ENCODE measurements at places on chromosomes 4 and X.

GRCh38 chr4:153788413-153789276 is at the start of gene SFRP2:
Gene SFRP2, minus strand, starts transcription at chr4:153789083. Its CDS starts 248 bp downstream, at chr4:153788835.
- no peak for DNase-seq

GRCh38 chr4:4613641-4614286 is 71.9 kb upstream of the STX18 start:
- no peak for DNase-seq

DNA sequence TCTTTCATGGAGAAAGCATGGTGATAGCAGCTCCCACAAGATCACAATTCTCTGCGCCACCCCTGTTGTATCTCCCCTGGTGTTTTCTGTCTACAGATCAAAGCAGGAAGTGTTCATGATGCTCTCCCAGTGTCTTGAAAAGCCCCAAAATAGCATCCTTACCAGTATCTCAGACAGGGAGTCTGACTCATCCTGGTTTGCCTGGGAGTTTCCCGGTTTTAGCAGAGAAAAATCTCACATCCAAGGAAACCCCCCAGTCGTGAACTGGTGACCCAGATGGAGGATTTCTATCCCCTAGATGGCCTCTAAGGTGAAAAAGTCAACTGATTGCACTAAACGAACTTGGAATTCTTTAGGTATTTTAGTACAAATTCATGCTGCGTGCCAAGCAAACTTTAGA is 64.3 kb upstream of the NR0B1 start:
- no peak for DNase-seq

DNA sequence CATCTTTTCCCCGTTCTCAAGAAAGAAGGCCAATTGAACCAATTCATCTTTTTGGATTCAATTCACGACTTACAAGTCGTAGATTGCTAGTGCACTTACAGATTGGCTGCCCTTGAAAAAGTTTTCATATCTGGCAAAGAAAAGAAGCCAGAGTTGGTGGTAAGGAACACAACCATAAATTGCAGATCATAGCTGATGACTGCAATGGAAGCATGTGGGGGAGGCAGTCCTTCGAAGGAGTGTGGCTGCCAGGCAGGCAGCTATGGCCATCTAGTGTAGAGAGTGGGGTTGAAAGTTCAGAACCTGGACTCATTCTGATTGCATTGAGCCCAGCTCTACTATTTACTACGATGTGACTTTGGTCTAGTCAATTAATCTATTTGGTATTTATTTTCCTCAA is 4.5 kb downstream of the GPM6A start:
- no peak for DNase-seq

- DNase-seq, result no peak
Observed at GRCh38 chr4:137531168-137531985, 917 bp downstream of the PCDH18 start.

- DNase-seq, result no peak
Observed at GRCh38 chr4:153064571-153064970, 128.4 kb downstream of the FHDC1 start.

DNA sequence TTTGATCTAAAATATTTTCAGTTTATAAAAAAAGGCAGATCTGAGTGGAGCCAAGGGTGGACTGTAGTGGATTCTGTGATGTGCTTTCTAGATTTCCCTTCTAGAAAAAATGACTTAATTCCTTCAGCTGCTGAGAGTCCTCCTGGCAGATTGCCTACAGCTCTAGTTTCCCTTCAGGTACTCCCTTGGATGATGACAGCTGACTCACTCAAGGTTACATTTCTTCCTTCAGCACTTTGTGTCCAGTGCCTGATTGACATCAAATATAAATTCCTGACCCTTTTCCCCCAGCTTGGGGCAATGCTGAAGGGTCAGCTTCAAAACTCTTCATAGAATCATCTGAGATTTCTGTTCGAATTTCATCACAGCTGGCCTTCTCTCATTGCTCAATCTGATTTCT is 161.7 kb downstream of the EMCN start:
- no peak for DNase-seq

DNA sequence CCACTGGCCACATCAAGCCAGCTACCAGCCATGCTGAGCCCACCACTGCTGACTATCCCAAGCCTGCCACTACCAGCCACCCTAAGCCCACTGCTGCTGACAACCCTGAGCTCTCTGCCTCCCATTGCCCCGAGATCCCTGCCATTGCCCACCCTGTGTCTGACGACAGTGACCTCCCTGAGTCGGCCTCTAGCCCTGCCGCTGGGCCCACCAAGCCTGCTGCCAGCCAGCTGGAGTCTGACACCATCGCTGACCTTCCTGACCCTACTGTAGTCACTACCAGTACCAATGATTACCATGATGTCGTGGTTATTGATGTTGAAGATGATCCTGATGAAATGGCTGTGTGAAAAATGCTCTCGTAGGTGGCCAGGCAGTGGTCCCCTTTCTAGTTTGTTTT is 4.7 kb downstream of the GPR50 start:
- no peak for DNase-seq

- no peak for DNase-seq
Observed at GRCh38 chr4:23763559-23763958, 126.3 kb downstream of the PPARGC1A start.

DNA sequence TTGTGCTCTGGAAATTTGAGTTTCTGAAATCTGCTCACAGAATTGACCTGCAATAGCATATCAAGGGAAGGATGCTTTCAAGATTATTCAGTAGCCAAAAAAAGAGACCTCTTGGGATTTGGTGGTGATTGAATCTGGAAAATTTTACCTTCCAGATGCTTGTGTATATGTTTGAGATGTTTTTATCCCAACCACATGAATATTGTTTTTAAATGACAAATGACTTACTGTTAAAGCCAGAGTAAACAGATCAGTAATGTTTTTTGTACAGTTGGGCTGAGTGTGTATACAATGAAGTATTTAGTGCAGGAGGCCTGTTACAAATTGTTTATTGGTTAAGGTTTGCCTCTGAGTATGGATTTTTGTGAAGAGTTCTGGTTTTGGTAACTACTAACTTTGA is 126.5 kb downstream of the CBR4 start:
- no peak for DNase-seq

- DNase-seq, result peak; percentile 11
Observed at GRCh38 chrX:104659005-104659744, 93.2 kb downstream of the IL1RAPL2 start.

DNA sequence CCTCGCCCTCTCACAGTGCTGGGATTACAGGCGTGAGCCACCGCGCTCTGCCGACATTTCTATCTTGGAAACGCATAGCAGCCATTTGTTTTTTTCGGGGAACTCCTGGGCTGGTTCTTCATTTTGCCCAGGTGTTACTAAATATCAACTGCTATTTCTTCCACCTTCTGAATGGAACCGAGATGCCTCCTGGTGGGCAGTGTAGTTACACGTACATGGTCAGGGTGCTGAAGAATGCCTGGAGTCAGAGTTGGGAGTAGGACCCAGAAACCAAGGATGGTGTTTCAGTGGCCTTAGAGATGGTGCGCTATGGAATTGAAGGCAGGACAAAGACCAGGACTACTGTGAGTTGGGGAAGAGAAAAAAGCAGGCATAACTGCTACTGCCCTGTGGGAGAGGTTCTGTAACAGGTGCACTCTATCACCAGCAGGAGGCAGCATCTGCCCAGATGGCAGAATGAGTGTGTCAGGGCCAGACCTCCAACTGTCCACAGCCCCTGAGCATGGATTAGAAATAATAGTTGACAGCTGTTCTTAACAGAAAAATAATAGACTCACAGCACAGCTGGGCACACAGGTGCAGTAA is 81.7 kb downstream of the ZC4H2 start:
- DNase-seq, result no peak

- DNase-seq, result no peak
Observed at GRCh38 chr4:96406742-96407141, 566.8 kb downstream of the PDHA2 start.

DNA sequence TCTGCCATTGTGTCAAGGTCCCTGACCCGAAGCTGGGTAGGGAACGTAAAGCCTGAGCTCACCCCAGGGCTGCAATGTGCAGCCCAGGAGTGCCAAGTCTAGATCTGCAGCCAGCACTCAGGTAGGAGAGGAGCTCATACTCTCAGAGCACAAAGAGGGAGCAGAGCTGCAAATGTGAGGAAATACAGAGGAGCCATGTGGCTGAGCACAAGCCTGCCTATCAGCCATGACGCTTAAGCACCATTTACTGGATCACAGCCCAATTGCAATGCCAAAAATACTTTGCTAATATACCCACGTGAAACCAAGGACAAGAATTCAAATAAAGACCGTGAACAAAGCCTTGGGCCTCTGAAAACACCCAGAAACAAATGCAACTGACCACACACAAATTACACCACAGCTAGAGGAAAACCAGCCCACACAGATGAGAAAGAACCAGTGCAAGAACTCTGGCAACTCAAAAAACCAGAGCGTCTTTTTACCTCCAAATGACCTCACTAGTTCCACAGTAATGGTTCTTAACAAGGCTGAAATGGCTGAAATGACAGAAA is 69.0 kb upstream of the HPF1 start:
- no peak for DNase-seq
